ENCODE measurements at places on chromosomes 5 and 9.

GRCh38 chr5:55591686-55592085 is 56.9 kb upstream of the PLPP1 start:
- no peak for DNase-seq

- DNase-seq: no peak
Observed at GRCh38 chr9:107178293-107178692, 104.8 kb upstream of the RAD23B start.

- DNase-seq: no peak
Observed at GRCh38 chr5:62578540-62578939, at the start of gene LRRC70. LRRC70 (plus strand) TSS chr5:62578819; CDS start chr5:62579439, 620 bp downstream.

DNA sequence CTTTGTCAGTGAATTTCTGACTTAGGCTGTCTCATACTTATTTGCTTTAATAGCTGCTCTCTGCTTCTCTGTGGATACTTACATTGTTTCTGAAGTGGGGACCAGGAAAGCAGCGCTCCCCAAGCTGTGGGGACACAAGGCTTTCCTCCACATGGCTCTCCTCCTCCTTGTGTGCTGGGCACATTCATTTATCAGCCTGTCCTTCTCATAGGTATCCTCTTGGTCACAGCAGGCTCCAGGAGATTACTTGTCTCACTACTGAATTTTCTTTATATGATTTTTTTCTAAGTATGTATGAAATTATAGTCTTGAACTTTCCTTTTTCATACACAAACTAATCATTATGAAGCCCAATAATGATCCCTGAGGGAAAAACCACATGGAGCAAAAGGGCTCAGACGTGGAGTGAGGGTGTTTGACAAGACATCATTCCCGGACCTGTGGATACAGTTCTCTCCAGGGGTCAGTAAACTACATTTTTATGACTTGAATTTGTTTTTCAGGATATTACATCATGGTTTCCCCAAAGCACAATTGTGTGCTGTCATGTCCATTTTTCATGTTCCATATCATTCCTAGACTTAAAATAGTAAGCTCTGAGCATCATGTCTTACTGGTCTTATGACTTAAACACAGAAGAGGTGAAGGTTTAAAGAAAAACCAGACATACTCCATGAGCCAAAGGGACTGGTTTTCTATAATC is 234.5 kb downstream of the PCSK1 start:
- no peak for DNase-seq

DNA sequence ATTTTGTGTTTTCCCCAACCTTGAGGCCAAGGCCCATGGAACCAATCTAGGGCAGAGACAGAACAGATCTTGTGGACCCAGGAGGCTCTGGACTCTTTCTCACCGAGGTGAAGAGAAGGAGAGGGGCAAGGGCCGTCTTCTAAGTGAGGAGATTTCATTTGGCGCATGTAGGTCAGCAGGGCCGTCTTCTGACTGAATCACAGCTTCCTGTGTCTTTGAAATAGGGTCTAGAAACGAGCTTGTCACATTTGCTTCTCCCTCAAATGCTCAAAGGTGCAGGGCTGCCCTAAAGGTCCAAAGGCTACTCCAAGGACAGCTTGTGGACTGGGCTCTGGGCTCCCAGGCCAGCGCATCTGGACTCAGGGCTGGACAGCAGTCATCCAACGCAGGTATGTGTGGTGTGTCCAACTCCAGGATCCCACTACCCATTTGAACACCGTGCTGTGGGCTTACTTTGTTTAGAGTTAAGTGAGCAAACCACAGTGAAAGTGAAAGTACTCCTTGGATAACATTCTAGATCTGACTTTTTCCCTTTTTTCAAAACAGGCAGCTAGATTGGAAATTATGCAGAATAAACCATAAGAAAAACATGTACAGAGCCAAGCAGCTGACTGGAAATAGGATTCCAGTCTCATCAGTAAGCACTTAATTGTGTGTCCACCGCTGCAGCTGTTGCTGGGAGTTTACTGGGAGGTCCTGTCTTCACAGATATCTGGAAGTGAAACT is 357.0 kb downstream of the GADD45G start:
- no peak for DNase-seq

GRCh38 chr5:142319560-142320429 is 5.0 kb downstream of the SPRY4 start:
- no peak for DNase-seq

DNA sequence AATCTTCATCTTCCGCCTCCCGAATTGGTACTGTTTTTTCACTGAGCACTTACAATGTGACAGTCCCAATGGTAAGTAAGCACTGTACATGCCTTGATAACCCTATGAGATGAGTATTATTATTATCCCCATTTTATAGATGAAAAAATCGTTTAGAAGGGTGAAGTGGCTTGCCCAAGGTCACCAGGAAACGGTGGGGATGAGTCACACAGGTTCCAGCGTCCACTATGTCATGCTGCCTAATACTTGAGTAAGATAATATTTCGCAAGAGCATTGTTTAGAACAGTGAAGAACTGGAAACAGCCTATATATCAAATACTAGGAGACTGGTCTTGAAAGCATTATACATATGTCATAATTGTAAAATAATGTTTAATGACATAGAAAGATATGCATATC is 12.9 kb downstream of the HAND1 start:
- DNase-seq: no peak

DNA sequence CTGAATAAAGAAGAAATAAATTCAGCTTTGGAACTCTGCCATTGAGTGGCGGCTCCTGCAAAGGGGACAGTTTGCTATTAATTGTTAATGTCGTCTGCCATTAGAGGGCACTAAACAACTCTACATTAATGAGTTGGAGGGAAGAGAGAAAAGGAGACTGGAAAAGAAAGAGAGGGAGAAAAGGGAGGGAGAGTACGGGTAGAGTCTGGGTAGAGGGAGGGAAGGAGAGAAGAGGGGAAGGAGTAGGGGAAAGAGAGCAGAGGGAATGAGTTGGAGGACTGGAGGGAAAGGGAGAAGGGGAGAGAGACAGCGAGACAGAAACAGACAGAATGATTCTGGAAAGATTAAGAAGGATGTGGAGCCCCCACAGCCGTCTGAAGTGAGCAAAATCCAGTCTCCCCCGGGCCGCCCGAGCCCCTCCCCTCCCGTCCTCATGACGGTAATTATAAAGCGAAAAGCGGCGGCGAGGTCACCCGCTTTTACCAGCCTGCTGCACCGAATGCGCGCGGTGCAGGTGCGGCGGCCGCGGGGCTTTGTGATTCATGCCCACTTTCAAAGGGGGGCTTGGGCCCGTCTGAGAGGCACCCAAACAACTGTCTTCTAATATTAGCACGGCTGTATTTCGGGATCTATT is 1.9 kb upstream of the FST start:
- DNase-seq: no peak

GRCh38 chr9:76153902-76154629 is 240.2 kb downstream of the RFK start:
- DNase-seq: no peak

GRCh38 chr9:272251-273213 is 57.9 kb downstream of the DOCK8 start:
- DNase-seq: peak; percentile 54

- DNase-seq: no peak
Observed at GRCh38 chr5:176748967-176749935, 61.1 kb upstream of the UNC5A start.

DNA sequence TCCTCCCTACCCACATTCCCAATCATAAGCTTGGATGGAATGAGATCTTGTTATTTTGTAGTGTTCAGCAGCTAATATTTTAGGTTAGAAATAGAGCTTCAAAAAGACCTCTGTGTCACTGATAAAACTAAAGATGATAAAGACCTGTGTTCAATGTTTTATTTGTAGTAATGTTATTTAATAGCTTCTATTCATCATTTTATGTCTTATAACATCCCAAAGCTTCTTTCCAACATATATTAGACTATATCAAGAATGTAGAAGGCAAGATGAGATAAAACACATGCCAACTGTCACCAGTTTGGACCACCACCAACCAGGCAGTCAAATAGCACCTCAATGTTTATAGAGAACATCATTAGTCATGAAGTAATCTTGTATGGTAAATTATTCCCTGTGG is 409.5 kb upstream of the ITGA1 start:
- no peak for DNase-seq

DNA sequence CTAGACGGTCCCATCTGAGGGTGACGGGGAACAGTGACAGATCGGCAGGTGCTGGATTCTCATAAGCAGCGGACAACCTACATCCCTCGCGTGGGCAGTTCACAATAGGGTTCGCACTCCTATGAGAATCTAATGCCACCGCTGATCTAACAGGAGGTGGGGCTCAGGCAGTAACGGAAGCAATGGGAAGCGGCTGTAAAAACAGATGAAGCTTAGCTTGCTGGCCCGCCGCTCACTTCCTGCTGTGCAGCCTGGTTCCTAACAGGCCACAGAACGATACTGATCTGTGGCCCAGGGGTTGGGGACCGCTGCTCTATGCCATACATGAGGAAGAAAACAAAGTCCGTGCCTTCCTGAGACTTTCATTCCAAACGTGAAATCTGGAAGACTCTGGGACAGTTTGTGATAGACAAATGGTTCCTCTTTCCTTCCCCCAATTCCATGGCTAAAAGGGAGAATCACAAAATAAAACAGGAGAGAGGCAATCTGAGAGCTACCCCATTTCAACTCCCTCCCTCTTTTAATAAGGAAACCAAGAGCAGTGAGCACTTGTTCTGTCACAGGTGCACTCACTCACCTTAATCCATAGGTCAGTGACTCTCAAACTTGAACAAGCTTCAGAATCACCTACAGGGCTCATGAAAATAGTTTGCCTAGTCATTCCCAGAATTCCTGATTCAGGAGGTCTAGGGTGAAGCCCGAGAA is 12.1 kb downstream of the PDCL start:
- peak; percentile 10 for DNase-seq

DNA sequence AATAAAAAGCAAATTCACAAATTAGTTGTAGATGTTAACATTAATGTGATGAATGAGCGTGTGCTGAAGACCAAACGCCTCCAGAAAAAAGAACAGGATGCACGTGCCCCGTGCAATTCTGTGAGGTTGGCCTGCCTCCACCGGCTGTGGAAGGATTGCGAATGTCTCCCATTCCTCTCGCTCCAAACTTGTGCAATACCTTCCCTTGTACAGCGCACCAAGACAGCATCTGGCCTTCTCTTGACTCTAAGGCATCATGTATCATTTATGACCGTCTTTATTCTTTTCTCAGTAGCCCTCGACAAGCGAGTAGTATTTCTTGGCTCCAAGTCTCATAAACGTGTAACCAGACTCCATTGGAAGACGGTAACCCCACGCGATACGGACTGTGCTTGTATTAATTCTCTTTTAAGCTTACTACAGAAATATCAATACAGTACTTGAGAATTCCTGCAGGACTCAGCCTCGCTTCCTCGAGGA is 1.5 kb upstream of the TESK1 start:
- no peak for DNase-seq

- DNase-seq: no peak
Observed at GRCh38 chr9:15430920-15431844, 8.5 kb downstream of the SNAPC3 start.

DNA sequence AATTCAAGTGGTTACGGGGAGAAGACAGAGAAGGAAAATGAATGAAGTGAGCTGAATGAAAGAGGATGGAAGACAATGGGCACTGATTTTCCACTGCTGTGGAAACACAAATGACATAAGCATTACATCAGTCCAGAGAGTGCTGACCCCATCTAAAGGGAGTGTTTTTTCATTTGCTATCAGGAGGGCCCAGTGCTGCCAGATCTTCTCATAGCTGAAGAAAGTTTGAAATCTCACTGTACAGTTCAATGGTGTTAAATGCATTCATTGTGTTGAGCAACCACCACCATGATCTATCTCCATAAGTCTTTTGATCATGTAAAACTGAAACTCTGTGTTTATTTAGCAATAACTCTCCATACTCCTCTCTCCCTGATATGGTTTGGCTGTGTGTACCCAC is 41.5 kb upstream of the STARD4 start:
- no peak for DNase-seq

DNA sequence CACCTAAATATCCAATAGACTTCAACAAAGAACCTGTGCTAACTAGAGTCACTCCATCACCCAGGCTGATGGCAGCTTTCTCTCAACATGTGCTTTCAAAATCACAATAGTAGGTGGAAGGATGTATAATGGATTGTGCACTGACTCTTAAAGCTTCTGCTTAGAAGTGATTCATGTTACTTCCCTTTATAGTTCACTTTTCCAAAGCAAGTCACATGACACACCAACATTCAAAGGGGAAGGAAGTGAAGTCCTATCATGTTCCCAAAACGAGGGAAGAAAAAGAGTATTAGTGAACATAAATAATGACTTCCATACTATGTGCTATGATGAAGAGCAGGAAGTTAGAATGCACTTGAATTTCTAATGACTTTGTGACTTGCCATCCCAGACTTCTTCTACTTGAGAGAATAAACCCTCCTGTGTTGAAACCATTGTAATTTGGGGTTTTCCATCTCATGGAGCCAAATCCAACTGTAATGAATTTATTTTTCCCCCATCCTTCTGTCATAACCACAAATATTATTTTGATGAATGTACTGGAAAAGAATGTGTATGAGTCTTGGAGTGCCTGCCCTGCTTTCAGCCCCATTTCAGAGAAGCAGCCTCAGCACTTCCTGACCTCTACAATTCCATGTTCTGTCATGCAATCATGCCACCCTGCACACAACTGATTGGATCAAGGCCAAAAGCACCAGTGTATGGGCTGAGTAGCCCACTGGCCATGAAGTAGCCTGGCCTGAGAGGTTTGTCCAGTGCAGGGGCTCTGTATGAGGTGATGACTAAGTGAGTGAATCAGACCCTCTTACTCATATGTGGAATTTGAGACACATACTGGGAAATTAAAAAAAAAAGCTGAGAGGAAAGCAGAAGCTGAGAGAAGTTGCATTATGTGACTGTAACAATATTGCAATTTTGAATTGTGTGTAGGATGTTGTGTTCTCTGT is 525.9 kb upstream of the CLINT1 start:
- no peak for DNase-seq

Data from activated T-helper 1 cell treated with anti-CD3 and anti-CD28 coated beads, Interleukin-2, amount 50 U/mL, for 16 hours (primary cell).